ENCODE measurements at places on chromosomes 6 and 20.

GRCh38 chr6:113873043-113873667 is 16.0 kb downstream of the MARCKS start:
- no peak for DNase-seq

- peak; percentile 59 for DNase-seq
These were observed at the start of gene POPDC3 for GRCh38 chr6:105179244-105180065. TSS of gene POPDC3 (minus strand) at chr6:105180014. CDS start at chr6:105161909, 18,105 bp downstream.

DNA sequence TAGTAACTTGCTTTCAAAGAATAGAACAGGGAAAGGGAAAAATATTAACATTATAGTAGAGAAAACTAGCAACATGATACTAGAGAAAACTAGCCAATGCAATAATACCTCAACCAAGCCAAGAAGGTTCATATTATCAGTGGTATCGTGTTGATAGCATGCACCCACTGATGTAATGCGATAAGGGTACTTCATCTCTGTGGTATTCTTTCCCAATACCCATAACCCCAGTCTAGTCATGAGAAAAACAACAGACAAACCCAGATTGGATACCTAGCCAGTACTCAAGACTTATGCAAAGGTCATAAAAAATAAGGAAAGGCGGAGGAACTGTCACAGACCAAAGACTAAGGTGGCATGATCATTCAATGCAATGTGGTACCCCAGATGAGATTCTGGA is 21.0 kb downstream of the BLOC1S5 start:
- DNase-seq: no peak

DNA sequence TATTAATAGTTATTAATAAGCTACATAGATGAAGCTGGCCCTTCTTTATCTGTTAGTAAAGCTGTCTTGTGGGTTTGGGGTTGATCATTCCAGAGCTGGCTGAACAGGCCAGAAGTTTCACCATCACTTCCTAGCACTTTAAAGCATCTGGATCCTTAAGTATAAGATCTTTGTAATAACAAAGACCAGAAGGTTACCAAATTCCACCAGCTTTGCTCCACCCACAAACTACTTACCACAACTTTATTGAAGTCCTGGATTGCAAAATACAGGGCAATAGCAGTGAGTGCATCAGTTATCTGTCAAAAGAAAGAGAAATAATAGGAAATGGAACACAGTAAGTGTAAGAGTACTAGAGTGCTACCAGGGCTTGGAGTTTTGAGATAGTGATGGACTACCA is 33.0 kb downstream of the PIGU start:
- peak; percentile 83 for DNase-seq

GRCh38 chr20:15682690-15683089 is 890.6 kb downstream of the KIF16B start:
- DNase-seq: peak; percentile 56

DNA sequence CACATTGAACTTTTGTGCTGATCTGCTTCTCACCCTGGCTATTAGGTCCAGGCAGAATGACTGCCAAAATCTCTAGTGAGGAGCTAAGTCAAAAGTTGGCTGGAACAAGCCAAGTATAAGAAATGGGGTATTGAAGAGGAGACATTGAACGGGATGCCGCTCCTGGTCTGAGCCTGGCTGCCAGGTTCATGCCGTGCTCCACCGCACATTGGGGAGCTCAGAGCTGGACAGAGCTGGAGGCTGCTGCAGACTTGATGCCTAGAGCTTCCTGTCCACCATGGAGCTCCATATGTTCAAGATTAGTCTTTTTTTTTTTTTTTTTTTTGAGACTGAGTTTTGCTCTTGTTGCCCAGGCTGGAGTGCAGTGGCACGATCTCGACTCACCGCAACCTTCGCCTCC is 4.1 kb upstream of the IFT52 start:
- DNase-seq: no peak

- DNase-seq: peak; percentile 26
These were observed 70.9 kb downstream of the LCA5 start for GRCh38 chr6:79466207-79466834.

DNA sequence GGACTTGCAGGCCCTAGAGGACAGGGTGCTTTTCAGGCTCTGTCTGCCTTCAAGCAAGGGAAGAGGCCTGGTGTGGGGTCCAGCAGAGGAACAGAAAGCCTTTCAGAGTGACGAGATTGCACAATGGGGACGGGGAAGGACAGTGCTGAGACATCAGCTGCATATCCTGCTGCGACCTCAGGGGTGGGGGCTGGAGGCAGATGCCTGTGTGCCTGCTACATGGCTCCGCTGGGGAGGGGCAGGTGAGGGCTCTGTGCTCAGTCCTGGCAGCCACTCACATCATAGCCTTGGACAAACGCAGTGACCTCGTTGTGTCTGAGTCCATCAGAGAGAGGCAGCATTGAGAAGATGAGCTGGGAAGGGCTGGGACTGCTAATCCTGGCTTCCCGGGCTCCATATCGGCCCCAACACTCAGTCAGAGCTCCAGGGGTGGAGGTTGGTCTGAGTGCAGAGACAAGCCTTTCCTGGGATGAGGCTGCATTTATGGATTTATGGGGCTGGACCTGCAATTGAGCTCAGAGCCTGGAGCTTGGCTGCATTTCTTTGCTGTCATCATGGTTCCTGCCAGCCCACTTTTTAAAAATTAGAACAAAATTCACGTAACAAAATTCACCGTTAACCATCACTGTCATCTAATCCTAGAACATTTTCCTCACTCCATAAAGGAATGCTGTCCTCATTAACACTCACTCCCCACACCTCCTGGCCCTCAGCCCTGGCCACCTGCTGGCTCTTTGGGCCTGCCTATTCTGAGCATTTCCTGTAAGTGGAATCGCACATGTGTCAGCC is 196.9 kb upstream of the SLC24A3 start:
- no peak for DNase-seq

- no peak for DNase-seq
These were observed 245.8 kb downstream of the PKHD1 start for GRCh38 chr6:51841626-51842025.

DNA sequence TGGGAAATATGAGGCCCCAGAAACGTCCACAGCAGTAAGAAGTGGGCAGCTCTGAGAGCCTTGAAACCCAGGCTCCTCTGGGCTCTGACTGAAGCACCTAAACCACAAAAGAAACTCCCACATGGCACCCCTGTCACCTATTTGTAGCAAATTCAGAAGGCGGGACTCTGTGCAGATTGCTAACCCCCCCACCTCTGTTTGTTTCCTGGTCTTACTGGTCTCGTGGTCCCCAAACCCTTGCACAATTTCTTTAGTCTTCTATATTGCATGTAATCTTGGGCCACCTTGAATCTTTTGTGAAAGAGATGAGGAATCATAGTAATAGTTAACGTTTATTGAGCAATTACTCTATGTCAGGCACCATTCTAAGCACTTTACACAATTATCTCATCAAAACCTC is 154.3 kb downstream of the PREX1 start:
- no peak for DNase-seq

DNA sequence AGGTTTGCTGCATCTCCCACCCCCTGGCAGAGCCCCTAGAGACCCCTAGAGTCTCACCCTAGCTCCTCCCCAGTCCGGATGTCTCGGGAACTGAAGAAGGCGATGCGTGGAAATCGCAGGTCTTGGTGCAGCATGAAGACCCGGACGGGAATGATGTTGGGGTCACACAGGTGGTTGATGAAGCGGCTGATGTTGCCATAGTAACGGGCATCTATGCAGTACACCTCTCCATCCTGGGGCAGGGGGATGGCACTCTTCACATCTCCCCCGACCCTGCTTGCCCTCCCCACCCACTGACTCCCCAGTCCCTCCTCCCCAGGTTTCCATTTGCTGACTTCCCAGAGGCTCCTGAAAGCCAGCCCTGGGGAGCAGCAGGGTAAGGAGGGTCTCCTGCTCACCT is 1.8 kb upstream of the SLC44A4 start:
- DNase-seq: no peak

GRCh38 chr6:111985202-111985731 is 68.6 kb upstream of the CCN6 start:
- DNase-seq: peak; percentile 96
